ENCODE measurements at places on chromosomes 12 and 14. TPM values are rescaled to one million over a fixed set of nuclear protein-coding genes. Genes with fewer than 3 reads are reported as not detected.

The IFNG-AS1 gene
- total RNA-seq, result not detected

DNA sequence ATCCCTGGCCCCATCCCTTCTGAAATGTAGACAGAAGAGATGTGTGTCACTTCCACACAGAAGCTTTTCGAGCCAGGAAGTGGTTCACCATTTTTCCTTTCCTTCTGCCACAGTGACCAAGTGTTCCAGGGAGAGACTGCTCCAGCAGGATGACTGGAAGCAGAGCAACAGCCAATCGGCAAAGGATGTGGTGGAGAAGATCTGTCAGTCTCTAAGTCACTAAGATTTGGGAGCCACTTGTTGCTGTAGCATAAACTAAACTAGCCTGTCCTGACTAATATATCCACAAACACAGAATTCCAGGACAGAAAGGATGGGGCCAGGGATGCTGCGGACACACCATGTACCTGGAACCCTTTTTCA lies 42.9 kb downstream of the DUSP6 start:
- H3K36me3 ChIP-seq, result no peaks in the 10 kb centered on the region
- no peaks in the 10 kb centered on the region for H3K27me3 ChIP-seq
- no peaks in the 10 kb centered on the region for H3K4me1 ChIP-seq
- DNase-seq, result no peak
- H3K4me3 ChIP-seq, result no peak overlapping the region

- no peaks in the 10 kb centered on the region for H3K36me3 ChIP-seq
- no peak overlapping the region for H3K27ac ChIP-seq
- no peak for DNase-seq
- H3K4me1 ChIP-seq, result no peaks in the 10 kb centered on the region
- H3K27me3 ChIP-seq, result no peaks in the 10 kb centered on the region
These were observed 8.4 kb upstream of the C12orf75 start for GRCh38 chr12:105322070-105322469.

DNA sequence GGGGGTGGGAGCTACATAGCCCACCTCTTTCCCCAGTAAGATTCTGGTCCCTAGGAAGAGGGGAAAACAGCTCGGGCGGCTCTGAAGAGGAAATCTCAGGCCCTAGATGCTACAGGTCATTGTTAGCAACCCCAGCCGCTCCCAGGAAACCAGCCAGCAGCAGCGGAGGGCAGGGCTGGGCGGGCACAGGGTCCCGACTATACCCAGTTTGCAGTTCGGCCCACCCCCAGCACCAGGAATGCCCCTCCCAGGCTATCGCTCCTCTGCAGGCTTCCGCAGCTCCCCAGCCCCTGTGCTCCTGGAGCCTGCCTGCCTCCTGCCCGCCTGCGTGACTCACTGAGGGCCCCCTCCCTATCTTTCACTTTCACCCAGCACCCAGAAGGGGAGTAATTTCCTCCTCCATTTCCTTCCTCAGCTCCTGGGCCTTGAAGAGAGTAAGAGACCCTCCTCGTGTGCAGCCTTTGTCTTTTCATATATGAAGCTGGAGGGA lies 27.2 kb upstream of the PNMA1 start:
- H3K4me3 ChIP-seq, result peak overlapping the region; percentile 34
- no peaks in the 10 kb centered on the region for H3K27me3 ChIP-seq
- peak; percentile 91 for DNase-seq

DNA sequence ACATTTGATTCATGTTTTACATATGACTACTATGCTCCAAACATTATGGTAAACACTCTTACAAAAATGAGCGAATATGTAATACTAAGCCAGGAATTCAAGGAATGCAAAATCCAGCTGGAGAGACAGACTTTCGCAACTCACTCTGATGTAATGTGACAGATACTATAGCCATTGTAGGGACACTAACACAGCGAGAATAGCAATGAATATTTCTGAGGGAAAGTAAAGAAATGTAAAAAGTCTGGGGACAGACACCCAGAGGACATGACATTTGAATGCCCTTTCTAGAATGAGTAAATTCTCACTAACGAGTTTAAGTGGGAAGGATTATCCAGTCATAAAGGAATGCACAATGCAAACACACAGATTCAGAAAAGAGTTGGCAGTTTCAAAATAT lies 121.9 kb downstream of the PIK3C2G start:
- DNase-seq, result no peak
- no peaks in the 10 kb centered on the region for H3K4me1 ChIP-seq
- no peak overlapping the region for H3K4me3 ChIP-seq
- H3K27ac ChIP-seq, result no peak overlapping the region
- no peaks in the 10 kb centered on the region for H3K36me3 ChIP-seq
- no peaks in the 10 kb centered on the region for H3K27me3 ChIP-seq

DNA sequence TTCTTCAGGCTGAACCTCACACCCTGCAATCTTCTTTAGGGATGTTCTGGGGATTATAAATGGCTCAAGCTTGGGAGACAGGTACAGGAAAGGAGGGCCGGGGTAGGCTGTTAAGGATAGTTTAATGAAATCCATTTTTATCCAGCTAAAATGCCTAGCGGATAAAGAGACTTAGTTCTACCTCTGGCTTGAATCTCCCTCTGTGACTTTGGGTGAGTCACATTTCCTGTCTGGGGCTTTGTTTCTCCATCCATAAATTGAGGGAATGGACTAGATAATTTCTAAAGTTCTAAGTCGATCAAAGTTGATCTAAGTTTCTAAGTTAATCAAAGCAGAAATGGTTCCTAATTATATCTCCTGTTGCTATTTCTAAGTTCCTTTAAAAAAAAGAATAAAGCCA lies 319.6 kb upstream of the E2F7 start:
- H3K27ac ChIP-seq, result no peak overlapping the region
- H3K4me3 ChIP-seq, result no peak overlapping the region
- H3K4me1 ChIP-seq, result no peaks in the 10 kb centered on the region
- no peak for DNase-seq
- no peaks in the 10 kb centered on the region for H3K36me3 ChIP-seq

The TESPA1 gene
- total RNA-seq, result not detected

DNA sequence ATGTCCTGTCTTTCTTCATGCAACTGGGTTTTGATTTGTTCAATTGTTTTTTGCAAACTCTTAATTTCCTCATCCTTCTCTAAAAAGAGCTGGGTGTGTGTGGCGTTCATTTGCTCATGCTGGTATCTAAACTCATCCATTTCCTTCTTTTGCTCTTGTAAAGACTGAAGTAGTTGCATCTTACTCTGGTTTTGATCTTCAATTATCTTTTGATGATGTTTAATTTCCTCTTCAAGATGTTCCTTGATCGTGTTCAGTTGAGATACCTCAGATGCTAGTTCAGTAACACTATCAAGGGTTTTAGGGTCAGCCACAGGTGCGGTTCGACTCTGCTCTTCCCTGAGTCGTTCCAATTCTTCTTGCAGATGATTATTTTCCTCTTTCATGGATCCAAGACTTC lies 34.8 kb downstream of the TRIP11 start:
- no peak for DNase-seq
- no peaks in the 10 kb centered on the region for H3K27me3 ChIP-seq
- H3K36me3 ChIP-seq, result peaks cover 38% of the 10 kb centered on the region
- no peak overlapping the region for H3K4me3 ChIP-seq

DNA sequence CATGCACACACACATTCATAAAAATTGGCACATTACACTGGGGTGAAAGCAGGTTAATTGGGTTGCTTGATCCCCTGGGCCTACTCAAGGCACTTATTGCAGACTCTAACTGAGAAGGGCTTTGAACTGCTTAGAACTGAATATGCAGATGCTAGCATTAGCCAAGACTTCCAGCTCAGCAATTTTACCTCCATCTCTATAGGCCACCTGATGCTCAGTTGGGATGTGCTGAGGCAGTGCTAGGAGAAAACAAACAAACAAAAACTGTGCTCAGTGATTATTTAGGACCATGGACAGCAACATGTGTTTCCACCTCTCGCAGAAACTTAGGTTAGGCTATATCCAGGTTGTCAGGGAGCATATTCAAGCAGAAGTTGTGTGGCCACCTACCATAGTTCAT lies 124.8 kb upstream of the WSCD2 start:
- no peak overlapping the region for H3K4me3 ChIP-seq
- H3K27ac ChIP-seq, result no peak overlapping the region
- no peaks in the 10 kb centered on the region for H3K27me3 ChIP-seq
- no peaks in the 10 kb centered on the region for H3K4me1 ChIP-seq

DNA sequence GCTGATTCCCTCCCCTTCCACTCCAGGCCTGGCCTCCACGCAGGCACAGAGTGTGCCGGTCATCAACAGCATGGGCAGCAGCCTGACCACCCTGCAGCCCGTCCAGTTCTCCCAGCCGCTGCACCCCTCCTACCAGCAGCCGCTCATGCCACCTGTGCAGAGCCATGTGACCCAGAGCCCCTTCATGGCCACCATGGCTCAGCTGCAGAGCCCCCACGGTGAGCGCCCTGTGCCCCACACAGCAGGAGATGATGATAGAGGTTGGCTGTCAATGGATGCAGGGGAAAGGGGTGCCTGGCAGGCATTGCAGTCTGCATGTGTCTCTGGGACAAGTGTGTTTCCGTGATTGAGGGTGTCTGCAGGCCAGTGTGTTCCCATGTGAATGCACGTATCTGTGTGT lies 18.8 kb downstream of the C12orf43 start:
- DNase-seq, result no peak
- no peak overlapping the region for H3K4me3 ChIP-seq
- no peaks in the 10 kb centered on the region for H3K4me1 ChIP-seq
- no peak overlapping the region for H3K27ac ChIP-seq

DNA sequence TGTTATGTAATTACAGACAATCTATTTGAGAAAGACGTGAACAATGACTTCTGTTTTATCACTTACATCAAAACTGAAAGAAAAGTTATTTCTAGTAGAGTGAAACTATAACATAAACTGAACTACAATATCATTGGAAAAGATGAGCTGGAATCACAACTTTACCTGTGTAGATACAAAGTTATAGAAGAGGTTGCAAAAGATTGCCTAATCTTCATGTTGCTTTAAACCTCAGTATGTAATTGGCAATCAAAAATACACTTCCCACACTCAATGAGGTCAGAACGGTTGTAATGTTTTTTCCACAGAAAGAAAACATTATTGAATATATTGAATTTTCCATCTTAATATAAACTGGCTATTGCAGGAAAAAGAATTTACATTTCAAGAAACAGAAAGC lies 37.7 kb upstream of the GXYLT1 start:
- H3K4me3 ChIP-seq, result no peak overlapping the region
- no peaks in the 10 kb centered on the region for H3K36me3 ChIP-seq
- peaks cover 2% of the 10 kb centered on the region for H3K4me1 ChIP-seq
- DNase-seq, result no peak
- H3K27me3 ChIP-seq, result no peaks in the 10 kb centered on the region
- H3K27ac ChIP-seq, result no peak overlapping the region

The COL2A1 gene
- total RNA-seq, result 10.8 TPM

DNA sequence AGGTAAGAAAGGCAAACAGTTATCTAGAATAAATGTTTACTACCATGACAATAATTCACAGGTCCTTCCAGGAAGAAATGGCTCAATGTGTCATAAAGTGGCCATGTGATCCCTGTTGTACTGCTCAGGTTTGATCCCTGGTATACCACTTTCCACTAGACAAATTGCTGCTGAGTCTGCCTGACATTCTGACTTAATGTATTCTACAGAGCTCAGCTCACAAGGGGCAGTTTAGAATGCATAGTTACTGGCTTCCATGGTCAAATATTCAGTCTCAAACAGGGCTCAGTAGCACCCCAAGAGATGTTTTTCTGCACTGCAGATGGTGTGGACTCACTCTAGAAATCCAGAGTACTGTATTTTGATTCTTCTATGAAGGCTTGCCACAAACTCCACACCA lies 21.8 kb downstream of the TSHR start:
- H3K4me3 ChIP-seq, result no peak overlapping the region
- H3K27me3 ChIP-seq, result no peaks in the 10 kb centered on the region
- no peaks in the 10 kb centered on the region for H3K4me1 ChIP-seq

- H3K27me3 ChIP-seq, result no peaks in the 10 kb centered on the region
- no peaks in the 10 kb centered on the region for H3K36me3 ChIP-seq
- DNase-seq, result no peak
- H3K4me3 ChIP-seq, result no peak overlapping the region
- H3K4me1 ChIP-seq, result no peaks in the 10 kb centered on the region
These were observed 72.1 kb upstream of the C14orf180 start for GRCh38 chr14:104507443-104507842.

- H3K36me3 ChIP-seq, result no peaks in the 10 kb centered on the region
- H3K4me3 ChIP-seq, result no peak overlapping the region
- DNase-seq, result no peak
- no peaks in the 10 kb centered on the region for H3K27me3 ChIP-seq
These were observed 21.1 kb downstream of the PLEKHD1 start for GRCh38 chr14:69505338-69506240.

DNA sequence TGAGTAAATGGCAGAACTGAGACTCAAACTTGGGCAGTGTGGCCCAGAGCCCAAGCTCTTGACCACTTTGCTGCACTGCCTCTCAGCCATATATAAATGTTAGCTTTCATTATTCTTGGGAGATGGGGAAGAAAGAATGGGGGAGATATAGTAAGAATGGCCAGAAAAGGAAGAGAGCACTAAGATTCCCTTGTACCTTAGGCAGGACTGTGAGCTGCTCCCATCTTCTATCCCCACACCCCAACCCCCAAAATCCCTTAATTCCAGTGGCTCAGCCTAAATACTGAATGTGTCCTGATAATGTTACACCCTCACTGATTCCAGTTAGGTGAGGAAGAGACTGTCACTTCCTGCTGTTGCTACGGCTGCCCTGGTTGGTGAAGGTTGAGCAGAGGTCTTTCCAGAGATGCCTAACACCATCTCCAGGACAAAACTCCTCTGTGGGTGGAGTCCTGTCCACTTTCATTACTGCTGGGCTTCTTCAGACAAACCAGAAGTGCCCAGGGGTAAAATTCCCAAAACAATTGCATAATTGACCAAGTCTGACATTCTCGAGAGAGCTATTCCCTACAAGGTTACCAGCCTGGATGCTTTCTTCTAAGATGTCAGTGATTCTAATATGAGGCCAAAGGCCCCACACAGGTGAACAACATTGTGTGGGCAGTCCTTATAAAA lies 51.8 kb downstream of the GNG2 start:
- no peak overlapping the region for H3K4me3 ChIP-seq
- H3K27me3 ChIP-seq, result no peaks in the 10 kb centered on the region
- H3K36me3 ChIP-seq, result no peaks in the 10 kb centered on the region
- no peak overlapping the region for H3K27ac ChIP-seq
- H3K4me1 ChIP-seq, result no peaks in the 10 kb centered on the region

DNA sequence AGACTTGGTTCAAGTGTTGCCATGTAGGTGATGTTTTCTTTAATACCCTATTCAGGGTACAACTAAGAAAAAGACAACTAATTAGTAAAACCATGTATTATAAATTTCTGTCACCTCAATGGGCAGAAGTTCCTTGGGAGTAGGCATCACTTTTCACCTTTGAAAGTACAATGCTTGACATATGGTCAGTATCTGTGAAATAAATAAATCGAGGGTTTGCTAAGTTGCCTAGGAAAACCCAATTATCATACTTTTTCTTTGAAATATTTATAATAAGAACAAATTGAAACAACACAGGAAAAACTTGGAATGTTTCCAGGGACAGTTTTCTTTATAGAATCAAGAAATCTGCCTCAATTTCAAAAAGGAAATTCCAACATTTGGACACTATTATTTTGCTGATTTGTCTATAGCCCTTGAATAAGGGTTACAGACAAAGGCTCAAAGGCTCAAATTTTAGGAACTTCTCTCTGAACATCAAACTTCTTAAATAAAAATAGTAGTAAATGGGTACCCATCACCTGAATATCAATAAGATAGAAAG lies 13.7 kb downstream of the FGD6 start:
- peak overlapping the region; percentile 98 for H3K27ac ChIP-seq
- peaks cover 26% of the 10 kb centered on the region for H3K4me1 ChIP-seq
- no peaks in the 10 kb centered on the region for H3K27me3 ChIP-seq
- peaks cover 11% of the 10 kb centered on the region for H3K36me3 ChIP-seq

The SRP54 gene
- total RNA-seq, result 57.7 TPM

- no peak overlapping the region for H3K27ac ChIP-seq
- no peak for DNase-seq
- H3K36me3 ChIP-seq, result 0 out of 2 replicates have a peak, but pooled peaks cover 12% of the 10 kb centered on the region
- no peaks in the 10 kb centered on the region for H3K4me1 ChIP-seq
- H3K4me3 ChIP-seq, result no peak overlapping the region
These were observed 196.9 kb upstream of the BTG1 start for GRCh38 chr12:92342574-92342973.
